ENCODE measurements at places on chromosomes 7 and 10.

DNA sequence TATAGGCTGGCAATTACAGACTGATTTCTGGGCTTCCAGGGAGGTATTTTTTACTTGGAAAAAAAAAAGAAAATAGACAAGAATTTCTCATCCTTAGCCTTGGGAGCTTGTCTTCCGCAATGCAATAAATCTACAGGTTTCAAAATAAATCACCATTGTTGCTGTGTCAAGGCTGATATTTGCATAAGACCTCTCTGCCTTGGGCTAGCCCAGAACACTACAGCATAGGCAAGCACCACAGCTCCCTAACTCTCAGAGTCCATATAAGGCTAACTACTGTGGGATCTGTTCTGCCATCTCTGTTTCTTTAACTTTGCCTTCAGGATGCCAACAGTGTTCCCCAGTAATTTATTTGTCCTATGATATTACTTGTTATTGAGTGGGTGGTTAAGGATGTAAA, 64.4 kb downstream of the ZWINT start:
- no peak for DNase-seq

DNA sequence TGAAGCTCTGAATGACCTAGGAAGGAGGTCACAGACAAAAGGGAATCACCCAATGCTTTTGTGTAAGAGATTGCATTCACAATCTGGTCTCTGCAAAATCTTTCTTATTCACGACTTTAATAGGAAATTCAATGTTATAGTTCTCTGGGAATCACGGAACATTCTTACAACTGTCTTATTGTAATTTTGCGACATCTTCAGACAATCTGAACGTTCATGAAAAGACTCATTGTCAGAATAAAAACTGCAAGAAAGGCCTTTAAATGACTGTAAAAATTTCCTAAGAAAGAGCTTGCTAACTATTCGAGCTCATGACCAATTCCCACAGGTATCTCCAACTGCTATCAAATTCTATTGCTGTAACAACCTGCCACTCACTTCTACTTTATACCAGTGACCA, 130.7 kb downstream of the DGKI start:
- no peak for DNase-seq

DNA sequence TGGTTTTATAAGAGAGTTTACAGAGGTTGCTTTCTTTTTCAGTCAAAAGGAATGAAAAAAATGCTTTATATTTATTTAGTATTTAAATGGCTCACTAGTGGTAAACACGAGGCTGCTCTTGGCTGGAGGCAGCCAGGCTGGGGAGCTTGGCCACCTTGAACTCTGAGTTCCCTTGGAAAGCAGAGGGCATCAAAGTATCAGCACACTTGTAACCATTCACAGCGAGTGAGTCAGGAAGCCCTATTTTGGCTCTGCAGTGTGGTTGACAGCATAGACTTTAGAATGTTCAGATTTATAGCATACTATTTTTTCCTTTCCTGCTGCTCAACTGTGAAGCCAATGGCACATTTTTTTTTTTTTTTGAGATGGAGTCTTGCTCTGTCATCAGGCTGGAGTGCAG, 51.6 kb downstream of the CYCS start:
- DNase-seq: no peak

- DNase-seq: peak; percentile 69
Observed at GRCh38 chr10:62815381-62816075, 638 bp downstream of the EGR2 start.

GRCh38 chr10:60654813-60655464, 123.3 kb upstream of the CDK1 start:
- DNase-seq: no peak

- no peak for DNase-seq
Observed at GRCh38 chr7:81064426-81064825, 145.6 kb upstream of the SEMA3C start.

GRCh38 chr7:22348379-22348778, 8.6 kb downstream of the RAPGEF5 start:
- DNase-seq: no peak

Measured in H1 (cell line).